ENCODE measurements at places on chromosomes 2 and 18.

- DNase-seq = no peak
These were observed 5.3 kb upstream of the CYP27C1 start for GRCh38 chr2:127225186-127225960.

DNA sequence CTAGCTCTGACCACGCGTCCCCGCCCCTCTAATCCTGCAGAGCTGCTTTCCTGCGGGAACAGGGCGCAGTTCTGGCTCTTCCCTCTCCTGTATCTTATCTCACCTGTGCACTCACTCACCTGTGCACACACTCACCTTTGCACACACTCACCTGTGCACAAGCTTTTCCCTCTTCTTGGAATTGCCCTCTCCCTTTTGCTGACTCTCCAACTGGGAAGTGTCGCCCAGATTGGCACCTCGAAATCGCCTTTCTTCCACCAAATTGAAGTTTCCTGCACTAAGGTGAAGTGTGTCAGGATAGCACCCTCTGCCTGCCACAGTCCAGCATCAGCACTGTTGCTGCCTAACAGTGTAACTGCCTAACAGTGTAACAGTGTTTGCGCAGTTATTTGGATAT, 566 bp upstream of the CMPK2 start:
- DNase-seq = peak; percentile 36

DNA sequence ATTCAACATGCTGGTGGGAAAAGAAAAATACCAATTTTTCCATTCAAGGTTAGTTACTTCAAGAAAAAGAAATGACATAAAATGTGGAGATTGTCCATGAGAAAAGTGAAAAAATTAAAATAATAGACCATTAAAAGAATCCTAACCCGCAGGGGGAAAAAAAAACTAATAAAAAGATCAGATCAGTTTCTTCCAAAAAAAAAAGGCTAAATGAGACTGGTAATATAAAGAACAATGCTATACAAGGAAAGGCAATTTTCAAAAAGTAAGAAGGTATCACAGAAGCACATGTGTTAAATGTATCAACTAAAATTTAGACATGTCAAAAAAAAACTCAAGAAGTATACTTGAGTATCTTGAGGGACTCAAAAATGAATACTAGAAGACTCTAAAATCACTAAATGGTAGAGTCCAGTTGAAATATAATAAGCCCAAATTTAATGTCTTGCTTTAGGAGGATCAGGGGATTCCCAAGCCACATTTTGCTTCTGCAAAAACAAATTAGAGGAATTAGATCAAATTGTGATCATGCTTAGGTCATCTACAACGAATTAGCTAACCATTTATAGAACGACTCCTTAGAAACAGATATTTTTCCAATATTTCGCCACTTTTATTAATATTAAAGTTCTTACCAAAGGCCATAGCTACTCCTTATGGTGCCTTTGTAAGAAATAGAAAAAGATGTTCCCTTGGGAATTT, 35.8 kb upstream of the GLS start:
- DNase-seq = no peak

GRCh38 chr18:48836231-48836805, 114.4 kb downstream of the SMAD7 start:
- DNase-seq = no peak

DNA sequence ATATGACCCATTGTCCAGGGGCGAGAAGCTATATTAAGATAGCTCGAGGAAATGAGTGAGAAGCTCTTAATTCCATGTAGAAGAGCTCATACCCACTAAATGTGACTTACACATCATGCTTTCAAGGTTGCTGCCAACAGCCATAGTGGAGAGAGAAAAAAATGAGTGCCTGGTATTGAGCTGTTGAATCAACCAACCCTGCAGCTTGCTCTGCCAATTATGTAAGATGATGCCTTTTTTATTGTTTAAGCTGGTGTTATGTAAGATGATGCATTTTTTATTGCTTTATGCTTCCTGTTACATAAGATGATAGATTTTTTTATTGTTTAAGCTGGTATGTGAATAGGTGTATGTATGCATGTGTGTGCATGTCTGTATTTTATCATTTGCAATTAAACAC, 228.2 kb downstream of the CCDC178 start:
- no peak for DNase-seq

DNA sequence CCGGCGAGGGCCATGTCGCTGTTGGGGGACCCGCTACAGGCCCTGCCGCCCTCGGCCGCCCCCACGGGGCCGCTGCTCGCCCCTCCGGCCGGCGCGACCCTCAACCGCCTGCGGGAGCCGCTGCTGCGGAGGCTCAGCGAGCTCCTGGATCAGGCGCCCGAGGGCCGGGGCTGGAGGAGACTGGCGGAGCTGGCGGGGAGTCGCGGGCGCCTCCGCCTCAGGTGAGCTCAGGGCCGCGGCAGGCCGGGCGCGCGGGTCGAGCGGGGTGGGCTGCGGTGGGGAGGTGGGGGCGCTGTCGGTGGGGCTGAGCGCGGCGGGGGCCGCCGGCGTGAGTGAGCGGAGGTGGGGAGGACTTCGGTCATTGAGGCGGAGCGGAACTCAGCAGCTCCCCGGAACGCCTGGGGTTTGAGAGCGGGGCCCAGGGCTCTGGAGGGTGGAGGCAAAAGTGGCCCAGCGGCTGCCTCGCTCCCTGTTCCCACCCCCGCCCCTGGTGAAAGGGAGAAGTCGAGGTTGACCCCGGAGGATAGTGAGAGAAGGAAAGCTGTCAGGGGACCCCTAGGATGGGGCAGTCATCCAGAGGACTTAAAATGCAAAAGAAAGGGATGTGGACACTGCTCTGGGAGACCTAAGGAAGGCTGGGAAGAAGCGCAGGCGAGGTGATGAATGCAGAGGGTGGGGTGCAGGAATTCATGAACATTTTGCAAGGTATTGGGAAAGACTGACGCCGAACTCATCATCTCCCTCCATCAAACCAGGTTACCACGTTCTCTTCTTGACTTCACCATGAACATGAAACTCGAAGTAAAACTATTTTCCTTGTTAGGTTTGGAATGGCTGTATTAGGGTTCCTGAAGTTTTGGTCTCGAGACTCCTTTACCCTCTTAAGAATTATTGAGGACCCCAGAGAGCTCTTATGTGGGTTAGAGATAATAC, 633 bp downstream of the MALT1 start:
- DNase-seq = peak; percentile 64

DNA sequence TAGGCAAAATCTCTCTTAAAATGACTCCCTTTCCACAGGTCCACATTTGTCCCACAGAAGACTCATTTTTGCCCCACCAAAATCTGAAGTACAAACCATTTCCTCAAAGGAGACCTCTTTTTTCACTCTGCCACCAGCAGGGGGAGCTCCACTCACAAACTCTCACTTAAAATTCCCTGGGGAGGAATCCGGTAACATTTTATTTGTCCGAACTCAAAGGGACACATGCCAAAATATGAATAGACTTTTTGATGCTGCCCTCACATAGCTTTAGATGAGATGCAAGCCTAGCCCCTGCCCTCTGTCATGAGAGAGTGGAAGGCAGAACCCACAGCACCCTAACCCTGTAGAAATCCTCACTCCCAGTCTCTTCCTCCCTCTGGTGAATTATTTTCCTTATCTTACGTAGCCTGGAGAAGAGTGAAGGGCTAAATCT, 57.1 kb downstream of the RMDN2 start:
- peak; percentile 73 for DNase-seq

DNA sequence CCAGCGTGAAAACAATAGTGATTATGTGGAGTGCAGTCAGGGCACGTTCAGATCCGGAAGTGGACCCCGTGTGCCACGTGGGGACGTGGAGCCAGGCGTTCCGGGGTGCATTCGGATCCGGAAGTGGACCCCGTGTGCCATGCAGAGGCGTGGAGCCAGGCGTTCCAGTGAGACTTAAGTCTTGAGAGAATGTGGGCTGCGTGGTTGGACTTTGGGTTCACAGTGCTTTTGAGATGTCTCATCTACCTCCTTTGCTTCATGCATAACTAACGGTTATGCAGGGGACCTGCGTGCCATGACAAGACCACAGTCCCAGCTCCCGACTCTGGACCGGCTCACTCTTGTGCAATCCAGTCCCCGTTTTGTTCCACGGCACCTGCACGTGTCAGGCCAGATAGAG, 28.8 kb downstream of the CTDP1 start:
- DNase-seq = no peak

GRCh38 chr2:190683802-190684201, 34.9 kb downstream of the NAB1 start:
- no peak for DNase-seq

GRCh38 chr2:96399342-96400048, 63.9 kb downstream of the NCAPH start:
- no peak for DNase-seq

DNA sequence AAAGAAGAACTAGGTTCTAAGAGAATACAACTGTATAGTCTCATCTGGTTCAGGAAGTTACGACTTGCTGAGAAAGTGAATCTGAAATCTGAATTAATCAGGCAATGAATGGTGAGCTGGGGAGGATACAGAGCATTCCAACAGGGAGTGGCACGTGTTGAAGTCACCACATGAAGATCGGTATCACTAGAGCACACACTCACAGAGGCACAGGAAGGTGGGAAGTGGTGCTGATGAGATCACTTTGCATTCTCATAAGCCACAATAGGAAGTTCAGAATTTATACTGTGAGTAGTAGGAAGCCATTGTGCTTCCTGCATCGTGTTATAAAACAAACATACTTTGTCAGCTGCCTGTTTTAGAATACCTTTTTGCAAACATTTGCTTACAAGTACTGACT, 615.0 kb upstream of the DDX18 start:
- no peak for DNase-seq

- no peak for DNase-seq
These were observed 273.0 kb downstream of the CDH2 start for GRCh38 chr18:27903906-27904305.

GRCh38 chr2:104286841-104287240, 567.1 kb upstream of the POU3F3 start:
- no peak for DNase-seq

- no peak for DNase-seq
These were observed 10.7 kb upstream of the IL1RL2 start for GRCh38 chr2:102176172-102176571.

DNA sequence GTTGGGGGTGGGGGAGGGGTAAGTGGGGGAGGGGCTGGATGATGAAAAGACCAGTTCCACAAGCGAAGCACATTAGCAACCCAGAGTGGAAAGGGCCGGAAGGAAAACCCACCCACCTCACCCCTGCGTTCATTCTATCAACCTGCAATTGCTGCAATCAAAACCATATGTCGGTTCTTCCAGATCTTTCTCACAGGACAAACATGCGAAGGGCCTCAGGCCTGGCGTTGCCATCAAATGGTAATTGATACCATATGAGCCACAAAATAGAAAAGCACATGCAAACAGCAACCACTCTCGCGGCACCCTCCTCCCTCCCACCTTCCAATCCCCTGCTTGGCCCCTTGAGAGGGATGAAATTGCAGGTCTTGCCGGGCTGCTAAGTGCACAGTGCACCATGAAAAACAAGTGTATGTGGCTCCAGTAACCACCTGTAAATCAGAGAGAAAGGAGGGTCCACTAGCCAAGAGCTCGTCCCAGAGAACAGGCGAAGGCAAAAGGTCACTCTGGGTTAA, 287.5 kb downstream of the TCF4 start:
- DNase-seq = no peak

GRCh38 chr2:182066400-182067087, 80.9 kb downstream of the PPP1R1C start:
- DNase-seq = no peak

- no peak for DNase-seq
These were observed 127.9 kb upstream of the ACVR2A start for GRCh38 chr2:147716906-147717305.

- no peak for DNase-seq
These were observed 33.0 kb downstream of the LANCL1 start for GRCh38 chr2:210443527-210443926.

GRCh38 chr2:209661286-209661894, 110.2 kb upstream of the UNC80 start:
- DNase-seq = no peak
